GM23248 (cell line): ENCODE measurements at places on chromosomes 12 and 14. TPM values are rescaled to one million over a fixed set of nuclear protein-coding genes. Genes with fewer than 3 reads are reported as not detected.

DNA sequence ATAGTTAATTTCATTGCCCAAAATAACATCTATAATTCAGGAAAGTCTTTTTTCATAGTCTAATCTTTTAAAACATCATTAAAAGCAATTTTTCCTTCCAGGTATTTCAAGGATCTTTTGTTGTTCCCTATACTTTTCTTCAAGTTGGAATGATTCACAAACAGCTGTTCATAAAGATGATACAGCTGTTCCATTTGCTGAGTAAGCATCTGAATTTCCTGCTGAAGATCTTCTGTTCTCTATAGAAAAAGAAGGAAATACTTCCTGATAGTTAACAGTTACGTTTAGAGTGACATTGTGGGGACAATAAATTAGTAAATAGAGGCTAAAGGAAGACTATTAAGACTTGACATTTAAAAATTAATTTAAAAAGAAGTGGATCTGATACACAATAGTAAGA, 30.3 kb upstream of the ESR2 start:
- H3K36me3 ChIP-seq = no peaks in the 10 kb centered on the region
- peaks cover 10% of the 10 kb centered on the region for H3K4me1 ChIP-seq
- no peak overlapping the region for H3K4me3 ChIP-seq

DNA sequence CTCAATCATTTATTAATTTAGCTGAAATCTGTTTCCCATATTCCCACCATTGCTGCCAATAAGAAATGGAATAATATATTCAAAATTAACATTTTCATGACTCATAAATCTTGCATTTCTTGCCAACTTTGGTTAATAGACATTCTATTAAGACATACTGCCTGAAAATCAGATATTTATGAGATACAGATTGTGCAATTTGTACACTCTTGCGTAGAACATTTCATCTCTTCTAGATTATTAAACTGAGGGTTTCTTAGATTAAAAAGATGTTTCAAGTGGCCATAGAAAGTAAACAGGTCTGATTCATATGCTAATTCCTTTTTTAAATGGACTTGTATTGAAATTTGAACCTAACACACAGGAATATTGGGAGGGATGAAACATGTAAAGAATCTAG, 9.1 kb downstream of the LTA4H start:
- H3K36me3 ChIP-seq = peaks cover 38% of the 10 kb centered on the region
- H3K4me1 ChIP-seq = no peaks in the 10 kb centered on the region
- no peak overlapping the region for H3K27ac ChIP-seq

DNA sequence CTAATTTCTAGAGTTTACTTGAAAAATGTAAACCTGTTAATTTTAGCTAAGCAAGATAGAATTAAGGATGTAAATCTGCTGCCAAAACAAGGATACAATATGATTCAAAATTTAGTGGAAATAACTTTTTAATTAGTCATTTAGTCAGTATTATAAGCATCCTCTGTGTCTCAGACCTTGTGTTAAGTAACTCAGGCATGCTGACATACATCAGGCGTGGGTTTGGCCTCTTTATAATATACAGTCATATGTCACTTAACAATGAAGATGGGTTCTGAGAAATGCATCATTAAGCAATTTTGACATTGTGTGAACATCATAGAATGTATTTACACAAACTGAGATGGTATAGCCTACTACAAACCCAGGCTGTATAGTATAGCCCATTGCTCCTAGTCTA, 386.9 kb downstream of the ZFP36L1 start:
- peak; percentile 86 for DNase-seq
- peak overlapping the region; percentile 19; the same call in 1 of the 2 replicates for H3K27ac ChIP-seq
- H3K4me1 ChIP-seq = peaks cover 66% of the 10 kb centered on the region
- H3K36me3 ChIP-seq = no peaks in the 10 kb centered on the region
- H3K27me3 ChIP-seq = no peaks in the 10 kb centered on the region

- no peak overlapping the region for H3K4me3 ChIP-seq
- no peak overlapping the region for H3K27ac ChIP-seq
- DNase-seq = no peak
- no peaks in the 10 kb centered on the region for H3K36me3 ChIP-seq
Measured at GRCh38 chr12:44842669-44843068, 33.4 kb downstream of the NELL2 start.

The LRTM2 gene
- not detected in 2 replicates for total RNA-seq

DNA sequence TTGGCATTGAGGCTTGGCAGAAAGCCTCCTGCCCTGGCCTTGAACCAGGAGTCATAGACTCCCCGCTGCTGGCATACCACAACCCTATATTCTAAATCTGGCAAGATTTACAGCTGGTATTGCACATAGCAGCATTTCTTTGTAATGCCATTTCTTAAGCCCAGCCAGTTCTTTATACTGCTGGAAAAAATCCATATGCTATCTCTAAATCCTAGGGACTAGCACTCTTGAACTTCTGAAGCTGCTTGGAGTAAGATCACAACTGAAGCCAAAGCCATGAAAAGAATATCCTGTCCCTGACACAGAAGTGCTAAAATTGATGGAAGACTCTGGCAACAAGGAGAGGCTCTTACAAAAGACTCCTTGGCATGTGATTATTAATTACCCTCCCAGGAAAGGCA, 89.3 kb downstream of the KCNC2 start:
- H3K27ac ChIP-seq = no peak overlapping the region
- no peak for DNase-seq
- H3K36me3 ChIP-seq = no peaks in the 10 kb centered on the region
- H3K27me3 ChIP-seq = no peaks in the 10 kb centered on the region; the same call in 1 of the 2 replicates
- H3K4me3 ChIP-seq = no peak overlapping the region
- H3K4me1 ChIP-seq = no peaks in the 10 kb centered on the region

The OVCH1 gene
- total RNA-seq = 0.13 TPM in 1 of 2 replicates, not detected in the other

The IRAK3 gene
- total RNA-seq = 3.7 and 6.6 TPM in 2 replicates

The SIX1 gene
- 7.8 and 11.7 TPM in 2 replicates for total RNA-seq

The TOMM20L gene
- not detected in 2 replicates for total RNA-seq

GRCh38 chr12:2239381-2239871, 186.6 kb downstream of the CACNA1C start:
- H3K4me1 ChIP-seq = peaks cover 17% of the 10 kb centered on the region
- no peak overlapping the region for H3K27ac ChIP-seq
- H3K36me3 ChIP-seq = no peaks in the 10 kb centered on the region
- H3K27me3 ChIP-seq = no peaks in the 10 kb centered on the region
- no peak for DNase-seq
- no peak overlapping the region for H3K4me3 ChIP-seq

DNA sequence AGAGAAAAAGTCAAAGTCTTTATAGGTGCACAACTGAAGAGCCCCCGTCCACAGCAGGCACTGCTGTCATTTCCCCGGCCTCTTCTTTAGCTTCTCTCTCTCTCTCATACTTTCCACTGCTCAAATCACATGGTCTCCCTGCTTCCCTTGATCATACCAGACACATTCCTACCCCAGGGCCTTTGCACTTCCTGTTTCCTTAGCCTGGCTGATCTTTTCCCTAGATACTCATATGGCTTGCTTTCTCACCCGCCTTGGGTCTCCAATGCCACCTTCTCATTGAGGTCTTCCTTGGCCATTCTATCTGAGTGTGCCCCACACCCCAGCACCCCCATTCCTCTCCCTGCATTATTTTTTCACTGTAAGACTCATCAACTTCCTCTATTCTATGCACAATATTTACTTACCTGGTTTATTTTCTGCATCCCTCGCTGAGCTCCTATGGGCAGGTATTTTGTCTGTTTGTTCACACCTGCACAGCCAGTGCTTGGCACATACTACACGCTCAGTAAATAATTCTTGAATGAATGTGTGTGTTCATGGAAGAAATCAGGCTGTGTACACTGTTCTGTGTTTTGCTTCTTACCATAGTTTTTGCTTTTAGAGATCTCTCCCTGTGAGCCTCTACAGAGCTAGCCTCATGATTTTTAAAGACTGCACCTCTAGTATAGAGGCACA, 31.9 kb downstream of the SERPINA1 start:
- H3K4me3 ChIP-seq = no peak overlapping the region
- no peaks in the 10 kb centered on the region for H3K4me1 ChIP-seq
- no peak for DNase-seq
- no peaks in the 10 kb centered on the region for H3K27me3 ChIP-seq

GRCh38 chr12:42892702-42893551, 303.4 kb upstream of the PRICKLE1 start:
- no peaks in the 10 kb centered on the region for H3K27me3 ChIP-seq
- H3K4me1 ChIP-seq = 0 out of 2 replicates have a peak, but pooled peaks cover under 1% of the 10 kb centered on the region
- DNase-seq = no peak

The PAPLN gene
- total RNA-seq = 0.22 and 1.0 TPM in 2 replicates

The MYBPC1 gene
- total RNA-seq = not detected in 2 replicates

GRCh38 chr12:47686645-47687240, 19.1 kb downstream of the RPAP3 start:
- no peaks in the 10 kb centered on the region for H3K4me1 ChIP-seq
- no peak overlapping the region for H3K27ac ChIP-seq
- H3K36me3 ChIP-seq = 0 out of 2 replicates have a peak, but pooled peaks cover 6% of the 10 kb centered on the region
- DNase-seq = peak; percentile 73
- no peak overlapping the region for H3K4me3 ChIP-seq
- H3K27me3 ChIP-seq = no peaks in the 10 kb centered on the region

DNA sequence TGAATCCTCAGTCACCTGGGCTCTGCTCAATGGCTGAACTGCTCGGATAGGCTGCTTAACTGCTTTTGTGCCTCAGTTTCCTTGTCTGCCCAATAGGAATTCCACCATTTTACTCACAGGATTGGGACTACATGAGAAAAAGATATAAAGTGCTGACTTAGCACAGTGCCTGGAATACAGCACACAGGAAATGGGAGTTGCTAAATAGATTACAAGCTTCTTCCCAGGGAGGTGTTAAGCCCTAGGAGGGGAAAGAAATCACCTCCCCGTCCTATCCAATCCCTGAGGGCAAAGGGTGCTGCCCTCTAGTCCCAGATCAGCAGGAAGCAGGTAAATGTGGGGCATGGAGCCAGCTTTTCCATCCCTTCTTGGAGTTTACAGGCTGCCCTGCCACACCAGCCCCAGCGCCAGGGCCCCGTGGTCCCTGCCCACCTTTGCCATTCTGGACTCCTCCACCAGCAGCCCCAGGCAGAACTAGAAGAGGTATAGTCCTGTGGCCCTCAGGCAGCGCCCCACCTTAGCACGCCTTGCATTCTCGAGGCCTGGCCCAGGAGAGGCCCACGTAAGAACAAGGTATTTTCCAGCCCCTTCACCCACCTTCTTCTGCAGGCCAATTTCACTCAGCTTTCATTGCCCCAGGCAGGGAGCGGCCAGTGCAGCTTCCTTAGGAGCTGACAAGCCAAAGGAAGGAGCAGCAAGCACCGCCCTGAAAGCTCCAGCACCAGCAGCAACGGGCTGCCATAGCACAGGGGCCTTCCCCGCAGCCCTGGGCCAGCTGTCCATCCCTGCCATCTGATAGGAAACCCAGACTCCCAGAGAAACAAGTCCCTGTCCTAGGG, 28.8 kb upstream of the RPLP0 start:
- H3K27me3 ChIP-seq = no peaks in the 10 kb centered on the region
- peaks cover 77% of the 10 kb centered on the region for H3K4me1 ChIP-seq
- peak overlapping the region; percentile 98 for H3K27ac ChIP-seq

GRCh38 chr12:22374508-22374907, 40.0 kb upstream of the ST8SIA1 start:
- 0 out of 2 replicates have a peak, but pooled peaks cover 7% of the 10 kb centered on the region for H3K27me3 ChIP-seq
- no peaks in the 10 kb centered on the region for H3K36me3 ChIP-seq
- H3K27ac ChIP-seq = no peak overlapping the region
- no peak overlapping the region for H3K4me3 ChIP-seq
- DNase-seq = no peak
- H3K4me1 ChIP-seq = no peaks in the 10 kb centered on the region
